ENCODE measurements at places on chromosomes 7 and 10.

DNA sequence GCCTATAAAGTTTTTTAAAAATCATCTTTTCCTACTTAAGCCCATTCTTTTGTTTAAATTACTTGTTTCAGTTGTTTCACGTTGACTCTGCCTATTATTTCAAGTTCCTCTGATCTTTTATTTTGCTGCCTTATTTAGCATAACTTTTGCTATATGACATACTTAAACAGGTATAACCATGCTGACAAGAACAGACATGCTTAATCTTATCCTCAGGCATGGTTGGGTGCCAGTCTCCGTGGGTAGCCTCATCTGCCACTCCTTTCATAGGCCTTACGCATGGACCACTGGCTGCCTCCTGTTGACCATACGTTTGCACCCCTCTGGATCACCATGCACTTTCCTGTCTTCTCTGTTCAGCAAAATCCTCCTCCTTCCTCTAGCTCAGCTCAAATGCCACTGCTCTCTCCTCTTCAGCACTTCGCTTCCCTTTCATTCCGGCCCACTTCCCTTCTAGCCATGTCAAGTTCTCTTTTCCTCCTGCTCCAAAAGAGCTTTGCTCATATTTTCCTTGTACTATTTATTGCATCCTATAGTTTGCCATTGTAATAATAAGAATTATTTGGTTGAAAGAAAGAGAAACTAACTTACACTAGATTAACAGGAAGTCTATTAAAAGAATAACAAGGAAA lies 10.0 kb upstream of the TSPAN33 start:
- no peak for DNase-seq

- DNase-seq, result no peak
These were observed 18.1 kb downstream of the CHAT start for GRCh38 chr10:49631975-49632374.

DNA sequence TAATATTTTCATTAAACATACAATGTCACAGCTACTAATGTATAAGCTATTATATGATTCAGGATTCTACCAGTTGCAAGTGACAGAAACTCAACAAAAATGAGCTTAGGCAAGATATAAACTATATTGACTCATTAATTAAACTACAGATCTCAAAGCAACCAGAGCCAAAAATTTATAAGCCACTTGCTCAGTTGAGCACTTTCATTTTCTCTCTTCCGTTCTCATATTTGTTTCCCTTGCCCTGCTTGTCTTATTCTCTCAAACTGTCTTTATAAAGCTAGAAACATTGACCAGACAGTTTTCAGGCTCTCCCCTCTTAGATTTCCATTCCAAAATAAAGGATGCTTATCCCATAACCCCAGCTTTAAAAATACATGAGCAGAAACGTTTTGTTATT lies 60.2 kb upstream of the DGKB start:
- DNase-seq, result no peak

DNA sequence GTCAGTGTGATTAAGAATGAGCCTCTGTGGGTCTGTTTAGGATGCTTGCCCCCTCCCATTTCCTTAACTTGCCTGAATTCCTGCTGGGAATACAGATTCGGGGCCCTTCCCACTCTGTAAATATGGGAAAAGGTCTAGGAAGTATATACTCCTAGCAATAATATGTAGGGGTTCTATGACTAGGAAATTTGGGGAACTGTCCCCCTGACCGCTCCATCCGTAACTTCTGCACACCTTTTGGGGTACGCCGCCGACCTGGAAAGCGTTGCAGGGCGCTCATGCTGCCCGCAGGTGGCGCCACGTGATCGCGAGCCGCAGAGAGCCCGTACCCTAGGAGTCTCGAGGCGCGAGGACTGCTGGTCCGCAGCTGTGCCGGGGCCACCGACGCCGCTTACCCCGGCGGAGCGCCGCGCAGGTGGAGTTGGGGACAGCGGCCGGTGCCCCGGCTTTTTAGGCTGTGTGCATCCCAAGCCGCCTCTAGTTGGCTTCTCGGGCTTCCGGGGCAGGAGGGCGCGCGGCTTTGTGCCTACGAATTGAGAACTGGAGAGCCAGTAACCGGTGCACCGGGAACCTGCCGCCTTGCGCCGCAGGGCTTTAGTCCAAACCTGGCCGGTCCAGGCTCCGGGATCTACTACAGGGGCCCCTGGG lies 656 bp upstream of the CNNM2 start:
- DNase-seq, result peak; percentile 84

DNA sequence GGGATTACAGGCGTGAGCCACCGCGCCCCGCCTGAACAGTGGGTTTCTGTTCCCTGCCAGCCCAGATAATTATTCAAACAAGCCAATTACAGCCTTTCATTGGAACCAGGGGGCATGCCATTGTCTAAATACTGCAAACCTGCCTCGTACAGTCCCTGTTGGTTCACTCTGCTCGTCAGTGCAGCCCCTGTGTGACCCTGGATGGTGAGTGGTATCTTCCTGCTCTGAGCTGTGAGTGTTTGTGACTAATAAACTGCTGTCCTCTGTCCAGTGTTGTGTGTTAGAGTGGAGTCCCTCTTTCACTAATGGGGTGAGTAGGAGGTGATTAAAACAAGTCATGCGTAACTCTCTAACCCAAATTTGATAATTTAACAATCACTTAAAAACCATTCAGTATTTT lies 176.5 kb upstream of the FAM3C start:
- no peak for DNase-seq

DNA sequence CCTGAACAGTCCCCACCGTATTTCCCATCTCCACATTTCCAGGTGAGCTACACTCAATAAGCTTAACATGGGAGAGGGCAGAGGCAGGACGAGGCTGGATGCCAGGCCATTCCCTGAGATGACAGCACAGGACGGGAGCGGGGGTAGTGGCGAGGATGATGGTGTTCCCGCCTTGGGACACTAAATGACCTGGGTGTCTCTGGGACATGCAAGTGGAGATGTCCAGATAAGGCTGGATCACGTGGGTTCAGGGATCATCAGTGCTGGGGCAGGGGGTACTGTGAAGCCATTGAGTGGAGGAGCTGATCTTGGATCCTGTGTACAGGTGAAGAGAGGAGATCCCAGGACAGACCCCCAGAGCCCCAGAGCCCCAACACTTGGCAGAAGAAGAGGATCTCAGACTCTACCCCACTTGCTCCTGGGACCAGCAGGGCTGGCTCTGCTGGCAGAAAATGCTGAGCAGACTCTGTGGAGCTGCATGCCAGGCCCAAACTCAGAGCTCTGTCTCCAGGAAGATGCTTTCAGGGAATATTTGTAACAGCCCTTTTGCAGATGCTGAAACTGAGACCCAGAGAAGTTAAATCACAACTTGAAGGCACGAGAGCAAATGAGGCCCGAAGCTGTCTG lies 29.7 kb upstream of the HSPA12A start:
- DNase-seq, result no peak

DNA sequence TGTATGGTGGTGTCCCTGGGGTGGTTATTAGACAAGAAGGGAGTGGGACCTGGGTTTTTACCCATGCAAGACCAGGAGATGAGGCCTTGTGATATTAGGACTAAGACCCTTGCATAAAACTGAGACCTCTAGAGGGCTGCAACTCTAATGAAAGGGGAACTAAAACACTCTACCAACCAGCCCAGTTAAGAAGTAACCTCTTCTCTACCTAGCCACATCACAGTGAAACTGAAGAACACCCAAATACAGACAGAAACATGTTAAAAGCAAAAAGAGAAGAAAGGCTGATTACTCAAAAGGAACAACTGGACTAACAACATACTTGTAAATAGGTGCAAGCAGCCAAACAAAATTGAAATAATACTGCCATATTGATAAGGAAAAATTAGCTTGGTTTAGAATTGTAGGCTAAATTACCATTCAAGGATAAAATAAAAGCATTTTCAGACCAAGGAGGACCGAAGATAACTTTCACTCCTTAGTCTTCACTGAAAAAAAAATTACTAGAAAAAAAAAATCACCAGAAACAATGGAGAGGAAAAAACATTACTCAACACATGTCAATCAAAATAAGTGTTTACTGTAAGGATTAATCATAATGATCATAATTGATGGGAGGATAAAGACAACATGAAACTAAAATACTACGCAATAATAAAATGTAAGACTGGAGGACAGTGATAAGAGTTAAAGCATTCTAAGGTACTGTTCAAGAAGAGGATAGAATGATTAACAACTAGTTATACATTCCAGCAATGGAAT lies 27.6 kb downstream of the ERLIN1 start:
- DNase-seq, result no peak
